ENCODE measurements at places on chromosomes 6 and 20.

DNA sequence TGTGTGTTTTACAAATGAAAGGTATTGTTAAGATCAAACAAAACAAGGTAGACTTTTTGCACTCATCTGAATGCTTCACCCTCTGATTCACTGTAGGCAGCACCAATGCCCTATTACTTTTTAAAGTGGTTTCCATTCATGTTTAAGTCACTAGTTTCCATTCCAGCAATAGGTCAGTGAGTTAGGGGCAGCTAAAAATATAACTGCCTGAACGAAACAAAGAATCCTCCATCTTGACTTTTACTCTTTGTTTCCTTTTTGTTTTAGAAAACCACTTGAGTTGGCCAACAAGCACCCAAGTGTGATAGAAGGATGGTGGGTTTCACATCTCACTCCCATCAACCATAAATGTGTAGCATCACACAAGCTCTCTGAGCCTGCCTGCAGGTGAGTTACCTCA, 25.5 kb downstream of the CLIC5 start:
- no peak for DNase-seq

DNA sequence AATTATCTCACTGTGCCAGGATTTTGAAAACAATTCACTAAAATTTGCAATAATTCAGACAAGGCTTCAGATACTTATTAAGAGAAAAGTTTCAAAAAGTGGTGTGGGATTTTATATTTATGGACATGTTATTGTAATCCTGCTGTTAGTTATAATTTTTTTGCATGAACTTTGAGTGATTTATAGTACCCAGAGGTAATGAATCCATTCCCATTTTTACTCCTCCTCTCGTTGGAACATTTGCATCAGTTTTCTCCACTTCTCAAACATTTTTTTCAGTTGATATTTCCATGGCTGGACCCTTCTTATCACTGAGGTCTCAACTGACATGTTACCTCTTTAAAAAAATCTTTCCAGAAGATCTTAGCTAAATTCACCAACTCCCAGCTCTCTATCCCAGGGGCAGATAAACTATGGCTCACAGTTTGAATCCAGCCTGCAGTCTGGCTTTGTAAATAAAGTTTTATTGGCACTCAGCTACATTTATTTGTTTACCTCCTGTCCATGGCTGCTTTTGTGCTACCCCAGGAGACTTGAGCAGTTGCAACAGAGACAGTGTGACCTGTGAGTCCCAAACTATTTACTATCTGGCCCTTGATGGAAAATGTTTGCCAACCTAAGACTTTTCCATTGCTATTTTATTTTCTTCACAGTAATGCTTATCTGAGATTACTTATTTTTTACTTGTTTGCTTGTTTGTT, 83.4 kb downstream of the TSHZ2 start:
- no peak for DNase-seq

DNA sequence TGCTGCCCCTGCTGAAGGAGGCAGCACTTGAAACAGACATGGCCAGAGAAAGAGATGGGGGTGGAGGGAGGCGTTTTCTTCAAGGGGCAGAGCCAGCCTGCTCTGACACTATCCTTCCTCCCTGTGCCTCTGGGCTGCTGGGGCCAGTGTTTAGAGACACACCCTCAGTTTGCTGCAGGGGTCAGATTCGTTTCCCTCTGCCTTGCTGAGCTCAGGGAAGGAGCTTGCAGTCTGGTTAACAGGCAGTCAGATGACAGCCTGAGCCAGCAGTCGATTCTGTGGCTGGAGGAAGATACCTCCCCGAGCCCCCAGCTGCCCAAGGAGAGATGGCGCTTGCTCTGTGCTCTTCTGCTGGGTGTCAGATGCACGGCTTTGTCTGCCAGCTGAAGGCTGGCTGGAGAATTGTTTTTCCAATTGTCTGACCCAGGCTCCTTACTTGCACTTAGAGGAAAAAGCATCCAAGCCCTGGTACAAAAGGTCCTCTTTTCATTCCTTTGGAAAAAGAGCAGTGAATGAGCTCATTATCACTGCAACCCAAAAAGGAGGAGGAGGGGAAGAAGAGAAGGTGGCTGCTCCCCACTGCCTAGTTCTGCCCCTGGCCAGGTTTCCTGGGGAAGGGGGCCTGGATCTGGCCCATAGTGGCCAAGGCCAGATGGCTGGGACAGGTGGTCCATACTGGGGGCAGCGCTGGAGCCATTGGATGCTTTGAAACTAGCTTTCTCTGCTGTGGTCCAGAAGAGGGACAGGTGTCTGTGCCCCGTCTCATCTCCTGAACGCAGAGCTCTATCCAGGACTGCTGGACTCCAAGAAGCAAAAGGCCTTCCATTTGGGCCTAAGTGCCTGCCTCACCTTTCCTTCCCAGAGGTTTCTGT, 88.2 kb downstream of the TCP11 start:
- DNase-seq = no peak

DNA sequence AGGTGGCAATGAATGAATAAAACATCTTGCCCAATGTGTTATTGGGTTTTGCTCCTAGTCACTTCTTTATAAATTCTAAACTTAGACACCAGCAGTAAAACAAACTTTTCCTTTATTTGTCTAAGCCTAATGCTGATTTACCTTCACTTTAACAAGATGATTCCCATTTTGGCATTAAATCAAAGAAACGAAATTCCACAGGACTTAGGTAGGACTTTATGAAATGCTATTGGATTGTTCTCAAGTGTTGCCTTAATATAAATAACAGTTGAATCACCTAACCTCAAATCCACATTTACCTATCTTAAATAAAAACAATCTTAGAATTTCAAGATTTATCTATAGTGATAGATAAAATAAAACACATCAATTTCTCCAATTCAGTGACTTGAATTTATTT, 831.8 kb downstream of the EPHA7 start:
- no peak for DNase-seq

DNA sequence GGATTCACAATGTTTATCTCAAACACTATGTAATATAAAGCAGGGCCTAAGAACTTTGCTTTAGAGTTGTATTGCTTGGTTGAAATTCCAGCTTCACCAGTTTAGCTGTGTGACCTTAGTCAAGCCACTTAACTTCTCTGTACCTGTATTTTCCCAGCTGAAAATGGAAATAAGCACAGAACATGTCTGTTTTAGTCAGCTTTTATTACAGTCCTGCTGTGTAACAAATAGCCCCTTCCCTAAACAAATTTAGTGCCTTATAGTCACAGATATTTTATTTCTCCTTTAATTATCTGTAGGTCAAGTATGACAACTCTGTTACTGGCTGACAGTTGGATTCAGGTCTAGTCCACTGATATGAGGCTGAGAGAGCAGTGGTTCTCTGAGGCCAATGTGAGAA, 56.0 kb upstream of the JAG1 start:
- DNase-seq = no peak

DNA sequence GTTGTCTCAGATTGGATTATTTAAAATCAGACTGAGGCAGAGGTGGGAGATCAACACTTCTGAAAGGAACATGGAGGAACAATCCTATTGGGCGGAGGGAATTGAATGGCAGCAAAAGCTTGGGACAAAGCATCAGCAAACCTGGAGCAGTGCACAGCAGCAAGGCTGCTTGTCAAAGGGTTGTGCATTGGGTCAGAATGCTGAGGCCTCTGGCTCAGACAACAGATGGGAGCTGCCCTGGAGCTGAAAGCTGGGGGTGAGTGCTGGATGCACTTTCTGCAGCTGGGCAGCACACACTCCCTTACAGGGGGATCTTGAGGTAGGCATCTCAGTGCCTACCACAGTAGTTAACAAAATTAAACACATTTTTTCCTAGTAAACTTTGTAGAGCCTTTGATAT, 634.4 kb upstream of the MMS22L start:
- DNase-seq = no peak

DNA sequence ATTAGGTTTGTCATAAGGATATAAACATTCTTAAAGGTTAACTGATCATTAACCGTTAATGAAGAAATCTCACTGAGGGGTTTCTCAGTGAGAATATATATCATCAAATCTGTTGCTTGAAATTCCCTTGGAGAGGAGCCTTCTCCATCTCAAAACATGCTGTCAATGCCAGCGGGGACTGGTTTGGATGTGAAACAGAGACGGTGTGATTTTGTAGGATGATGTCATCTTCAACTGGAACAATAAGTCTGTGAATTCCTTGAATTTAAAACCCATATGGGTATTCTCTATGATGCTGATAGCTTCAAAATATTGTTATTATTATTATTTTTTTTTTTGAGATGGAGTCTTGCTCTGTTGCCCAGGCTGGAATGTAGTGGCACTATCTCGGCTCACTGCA, 75.9 kb downstream of the GMPR start:
- no peak for DNase-seq

GRCh38 chr6:3872370-3872854, 23.2 kb downstream of the FAM50B start:
- no peak for DNase-seq

- peak; percentile 33 for DNase-seq
Observed at GRCh38 chr6:35522660-35523658, 10.3 kb upstream of the TULP1 start.

DNA sequence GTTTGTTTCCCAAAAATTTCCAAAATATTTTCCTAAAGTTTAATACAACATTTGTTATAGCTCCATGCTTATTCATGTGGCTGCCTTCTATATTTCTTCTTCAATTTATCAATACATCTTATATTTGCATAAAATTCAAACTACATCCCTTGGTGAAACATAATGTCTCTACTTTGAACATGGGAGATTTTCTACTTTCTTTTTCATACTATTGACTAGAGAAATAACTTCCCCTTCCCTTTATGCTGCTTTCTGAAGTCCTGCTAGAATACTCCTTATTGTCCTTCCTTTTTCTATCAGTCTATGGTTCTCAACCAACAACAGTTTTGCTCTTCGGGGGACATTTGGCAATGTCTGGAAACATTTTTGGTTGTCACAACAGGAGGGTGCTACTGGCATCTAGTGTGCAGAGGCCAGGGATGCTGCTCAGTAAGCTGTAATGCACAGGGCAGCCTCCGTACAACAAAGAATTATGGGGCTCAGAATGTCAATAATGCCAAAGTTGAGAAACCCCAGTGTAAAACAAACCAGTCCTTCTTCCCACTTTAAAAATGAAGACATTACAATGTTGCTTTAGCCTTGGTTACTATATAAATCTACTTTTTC, 29.9 kb downstream of the MKKS start:
- DNase-seq = no peak

DNA sequence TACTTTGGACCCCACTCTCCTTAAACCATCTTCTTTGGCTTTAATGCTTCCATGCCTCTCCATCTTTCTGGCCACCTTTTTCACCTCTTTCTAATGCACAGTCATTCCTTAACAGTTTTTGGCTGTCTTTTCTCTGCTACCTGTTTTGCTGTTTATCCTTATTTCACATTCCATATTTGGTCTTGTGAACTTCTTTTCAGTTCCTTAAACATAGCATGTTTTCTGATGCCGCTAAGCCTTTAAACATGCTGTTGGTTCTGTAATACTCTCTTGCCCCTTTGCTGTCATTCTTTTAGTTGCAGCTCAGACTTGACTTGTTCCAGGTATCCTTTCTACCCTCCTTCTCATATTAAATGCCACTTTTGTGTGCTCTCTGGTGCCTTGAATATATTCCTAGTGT, 35.8 kb downstream of the TOP1 start:
- DNase-seq = no peak

DNA sequence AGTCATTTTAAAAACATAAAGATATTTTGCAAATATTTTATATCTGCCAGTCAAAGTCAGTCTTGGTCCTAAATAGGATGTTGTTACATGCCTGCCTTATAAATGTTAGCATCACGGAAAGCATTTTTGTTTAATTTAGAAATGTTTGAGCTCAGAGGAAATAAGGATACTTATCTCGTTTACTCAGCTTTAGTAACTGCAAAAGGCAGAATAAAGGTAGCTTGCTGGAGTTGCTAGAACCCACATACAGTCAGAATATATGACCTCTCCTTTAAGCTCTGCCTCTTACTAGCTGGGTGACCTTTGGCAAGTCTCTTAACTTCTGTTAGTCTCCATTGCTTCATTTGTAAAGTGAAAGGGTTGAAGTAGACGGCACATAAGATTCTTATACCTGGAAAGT, 867.3 kb downstream of the KIF16B start:
- DNase-seq = no peak

DNA sequence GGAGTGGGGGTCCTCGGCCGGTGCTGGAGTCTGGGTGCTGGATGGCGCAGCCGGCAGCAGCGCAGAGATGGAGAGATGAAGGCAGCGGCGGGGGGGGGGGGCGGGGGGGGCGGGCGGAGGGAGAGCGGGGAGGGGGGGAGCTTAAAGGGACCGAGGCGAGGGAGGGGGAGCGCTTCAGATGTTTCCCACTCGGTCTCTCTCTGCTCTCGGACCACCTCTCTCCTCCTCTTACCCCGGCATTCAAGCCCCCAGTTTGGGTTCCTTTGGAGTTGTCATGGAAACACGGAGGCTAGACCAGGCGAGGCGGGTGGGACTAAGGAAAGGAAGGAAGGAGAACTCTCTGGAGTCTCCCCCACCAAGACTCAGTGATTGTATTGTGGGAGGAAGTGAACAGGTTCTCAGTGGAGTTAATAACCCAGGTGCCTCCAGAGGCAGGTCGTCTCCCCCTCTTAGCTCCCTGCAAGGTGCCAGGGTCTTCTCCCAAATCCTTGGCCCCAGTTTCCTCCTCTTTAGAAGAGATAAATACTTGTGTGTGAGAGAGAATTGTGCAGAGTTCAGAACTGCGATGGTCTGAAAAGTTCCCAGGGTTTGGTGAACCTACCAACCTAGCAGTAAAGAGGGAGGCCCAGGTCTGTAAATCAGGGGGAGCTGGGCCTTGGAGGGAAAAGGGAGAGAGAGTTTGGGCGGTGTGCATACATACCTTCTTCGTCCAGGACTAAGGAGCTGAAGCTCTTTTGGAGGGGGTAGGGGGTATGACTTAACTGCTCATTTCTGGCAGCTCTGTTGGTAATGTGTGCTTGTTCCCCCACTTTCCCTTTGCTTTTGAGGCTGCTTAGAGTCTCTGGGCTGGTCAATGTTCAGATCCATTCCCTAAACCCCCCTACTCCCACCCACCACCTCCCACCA, at the start of gene PRRT1:
TSS of gene PRRT1 (minus strand) at position 77 of the 906 bp plus-strand sequence. CDS start 112 bp downstream, outside the sequence.
- no peak for DNase-seq

DNA sequence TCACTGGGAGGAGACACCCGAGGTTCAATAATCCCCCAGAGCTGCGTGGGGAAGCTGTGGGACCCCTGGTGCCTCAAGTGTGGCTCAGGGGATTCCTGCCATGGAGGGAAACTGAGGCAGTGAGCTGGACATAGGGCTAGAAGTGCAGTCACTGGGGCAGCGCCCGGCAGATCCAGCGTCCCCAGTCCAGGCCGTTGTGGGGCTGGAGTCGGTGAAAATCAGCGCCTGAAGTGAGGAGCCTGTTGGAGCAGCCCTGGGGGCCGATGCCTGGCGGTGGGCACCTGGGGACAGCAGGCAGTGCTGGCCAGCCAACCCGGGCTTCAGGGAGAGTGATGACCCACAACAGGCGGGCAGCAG, 2.2 kb upstream of the COL9A3 start:
- no peak for DNase-seq

DNA sequence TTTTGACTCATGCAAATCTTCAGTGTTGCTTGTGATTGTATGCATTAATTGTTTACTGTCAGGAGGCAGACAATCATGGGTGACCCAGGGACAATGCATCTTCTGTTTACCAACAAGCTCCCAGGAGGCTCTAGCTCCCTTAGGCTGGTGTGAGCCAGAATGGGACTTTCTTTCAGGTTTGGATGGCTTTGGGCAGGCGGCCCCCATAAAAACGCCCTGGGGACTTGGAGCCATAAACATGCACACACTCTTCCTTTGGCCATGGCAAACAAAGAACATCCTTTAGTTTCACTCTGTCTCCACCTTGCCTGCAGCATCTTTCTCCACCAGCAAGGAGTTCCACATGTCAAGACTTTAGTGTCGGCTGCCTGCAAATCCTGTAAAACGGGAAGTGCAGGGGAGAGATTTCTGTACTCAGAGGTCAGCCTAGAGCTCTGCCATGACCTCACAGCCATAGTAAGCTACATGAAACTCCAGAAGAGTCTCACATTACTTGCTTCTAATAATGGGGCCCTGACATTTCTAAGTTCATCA, 127.6 kb downstream of the MAP3K7 start:
- no peak for DNase-seq

All from NCI-H774 (cell line).